ENCODE measurements at places on chromosomes 16 and 17. TPM values are rescaled to one million over a fixed set of nuclear protein-coding genes. Genes with fewer than 3 reads are reported as not detected.

The TBC1D3H gene
- not detected for total RNA-seq

DNA sequence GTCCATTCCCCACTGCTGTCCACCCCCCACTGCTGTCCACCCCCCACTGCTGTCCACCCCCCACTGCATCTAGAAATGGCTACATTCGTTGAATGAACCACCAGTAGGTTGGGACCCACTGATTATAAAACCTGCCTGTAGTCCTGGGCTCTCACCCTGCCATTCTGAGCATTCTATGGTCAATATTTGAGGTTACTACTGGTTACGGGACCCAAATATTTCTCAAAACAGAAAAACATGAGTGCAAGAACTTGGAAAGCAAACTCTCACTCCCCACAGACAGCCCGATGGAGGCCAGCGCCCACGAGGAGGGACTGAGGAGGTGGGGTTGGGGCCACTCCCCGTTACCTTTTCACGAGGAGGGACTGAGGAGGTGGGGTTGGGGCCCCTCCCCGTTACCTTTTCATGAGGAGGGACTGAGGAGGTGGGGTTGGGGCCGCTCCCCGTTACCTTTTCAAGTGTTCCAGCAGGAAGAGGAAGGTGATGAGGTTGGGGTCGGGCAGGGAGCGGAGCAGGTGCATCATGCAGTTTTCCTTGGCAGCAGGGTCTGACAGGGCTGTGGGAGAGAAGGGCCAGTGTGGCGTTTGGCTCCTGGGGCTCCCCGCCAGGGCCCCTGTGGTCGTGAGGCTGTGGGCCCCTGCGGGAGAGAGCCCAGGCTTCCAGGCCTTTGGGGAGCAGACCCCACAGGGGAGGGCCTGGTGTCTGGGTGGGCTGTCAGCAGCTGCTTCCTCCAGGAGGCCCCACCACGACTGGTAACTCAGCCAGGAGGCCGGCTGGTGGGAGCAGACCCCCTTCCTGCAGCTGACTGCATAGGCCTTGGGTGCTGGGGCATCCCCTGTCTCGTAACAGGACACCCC is 12.5 kb downstream of the TIMM22 start:
- DNase-seq = no peak

- DNase-seq = no peak
Observed at GRCh38 chr16:85250147-85250463, 137.8 kb upstream of the CIBAR2 start.

DNA sequence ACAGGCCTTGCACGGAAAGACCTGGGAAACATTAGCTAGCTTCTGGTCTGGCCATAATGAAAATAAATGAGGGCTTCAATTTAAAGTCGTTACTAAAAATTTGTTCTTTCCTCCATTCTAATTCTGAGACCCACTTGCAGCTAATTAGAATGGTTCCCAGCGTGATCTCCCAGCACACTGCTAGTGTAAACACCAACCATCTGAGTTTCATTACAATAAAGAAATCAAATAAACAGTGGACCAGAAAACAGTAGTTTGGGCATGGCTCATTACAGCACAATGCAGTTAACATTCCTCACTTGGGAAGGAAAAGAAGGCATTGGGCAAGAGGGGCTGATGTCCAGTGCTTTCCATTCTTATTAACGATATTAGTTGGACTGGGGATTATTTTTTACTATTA is 410.9 kb upstream of the SOX9 start:
- no peak for DNase-seq

DNA sequence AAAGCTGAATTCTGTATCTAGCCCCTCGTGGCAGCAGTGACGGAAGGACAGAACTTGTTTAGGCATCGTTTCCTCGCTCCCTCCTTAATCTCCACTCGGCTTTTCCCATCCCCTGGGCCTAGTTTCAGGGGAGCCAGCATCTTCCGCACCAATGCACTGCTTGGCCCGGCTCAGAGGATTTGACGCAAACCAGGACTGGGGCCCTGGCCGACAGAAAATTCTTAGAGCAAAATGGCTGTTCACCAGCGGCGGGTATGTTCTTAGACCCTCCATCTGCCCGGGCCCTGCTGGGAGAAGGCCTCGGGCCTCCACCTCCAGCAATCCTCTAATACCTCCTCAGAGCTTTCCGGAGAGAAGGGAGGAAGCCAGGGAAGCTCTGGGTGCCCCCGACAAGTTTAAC is 54.6 kb downstream of the TBC1D16 start:
- DNase-seq = no peak

DNA sequence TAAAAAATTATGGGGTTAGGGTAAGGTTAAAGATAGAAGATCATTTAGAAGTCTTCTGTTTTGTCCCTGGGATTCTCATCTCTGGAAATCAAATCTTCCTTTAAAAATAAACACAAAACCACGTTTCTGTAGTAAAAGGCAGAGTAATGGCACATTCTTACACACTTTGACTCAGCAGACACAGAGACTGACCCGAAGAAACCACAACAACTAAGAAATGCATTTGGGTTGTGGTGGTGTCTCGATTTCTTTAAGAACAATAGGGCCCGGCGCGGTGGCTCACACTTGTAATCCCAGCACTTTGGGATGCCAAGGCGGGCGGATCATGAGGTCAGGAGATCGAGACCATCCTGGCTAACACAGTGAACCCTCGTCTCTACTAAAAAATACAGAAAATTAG is 54.9 kb upstream of the MYH10 start:
- DNase-seq = no peak

- DNase-seq = no peak
Observed at GRCh38 chr16:67441907-67442306, 11.0 kb downstream of the HSD11B2 start.

DNA sequence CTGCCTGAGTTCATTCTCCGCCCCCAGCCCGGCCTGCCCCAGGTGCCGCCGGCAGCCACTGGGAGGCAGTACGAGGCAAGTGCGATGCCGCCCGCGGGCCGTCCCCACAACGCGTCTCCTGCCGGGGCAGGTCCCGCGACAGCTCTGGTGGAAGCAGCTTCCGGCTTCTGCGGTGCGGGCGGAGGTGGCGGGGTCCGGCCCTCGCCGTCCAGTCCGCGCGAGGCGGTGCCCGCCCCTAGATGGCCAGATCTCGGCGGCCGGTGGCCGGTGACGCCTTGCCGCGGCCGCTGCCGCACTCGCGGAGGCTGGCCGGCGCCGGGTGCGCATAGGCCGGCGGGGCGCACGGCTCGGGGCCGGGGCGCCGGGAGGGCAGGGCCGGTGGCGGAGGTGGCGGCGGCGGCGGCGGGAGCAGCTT is 1.8 kb downstream of the GJD3 start:
- DNase-seq = peak; percentile 64

GRCh38 chr17:62876673-62877405 is 68.7 kb upstream of the MARCHF10 start:
- DNase-seq = no peak

- DNase-seq = no peak
Observed at GRCh38 chr16:62700426-62701294, 664.4 kb upstream of the CDH8 start.

DNA sequence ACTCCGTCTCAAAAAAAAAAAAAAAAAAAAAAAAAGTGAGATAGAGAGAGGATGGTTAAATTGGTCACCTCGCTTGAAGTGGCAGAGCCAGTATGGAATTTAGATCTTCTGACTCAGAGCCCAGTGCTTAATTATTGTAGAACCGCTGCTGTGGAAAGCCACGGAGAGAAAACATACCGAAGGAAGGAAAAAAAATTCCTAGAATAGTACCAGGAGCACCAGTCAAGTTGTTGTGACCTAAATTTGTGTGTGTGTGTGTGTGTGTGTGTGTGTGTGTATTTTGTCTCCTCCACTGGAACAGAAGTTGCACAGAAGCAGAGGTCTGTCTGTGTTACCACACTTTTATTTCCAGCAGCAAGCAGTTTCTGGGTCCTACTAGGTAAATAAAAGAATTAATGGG is 10.6 kb upstream of the NUP85 start:
- no peak for DNase-seq

- DNase-seq = no peak
Observed at GRCh38 chr16:15897834-15898254, 9.4 kb upstream of the CEP20 start.

DNA sequence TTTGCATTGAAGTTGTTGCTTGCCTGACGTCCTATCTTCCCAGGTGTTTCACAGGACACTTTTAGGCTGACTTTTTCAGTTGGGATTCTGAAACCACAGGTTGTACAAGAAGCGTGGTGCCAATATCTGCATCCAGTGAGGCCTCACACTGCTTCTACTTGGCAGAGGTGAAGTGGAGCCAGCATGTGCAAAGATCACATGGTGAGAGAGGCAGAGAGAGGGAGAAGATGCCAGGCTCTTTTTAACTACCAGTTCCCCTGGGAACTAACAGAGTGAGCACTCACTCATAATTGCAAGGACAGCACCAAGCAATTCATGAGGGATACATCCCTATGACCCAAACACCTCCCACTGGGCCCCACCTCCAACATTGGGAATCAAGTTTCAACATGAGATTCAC is 5.8 kb upstream of the ABCA6 start:
- no peak for DNase-seq

GRCh38 chr16:12089492-12090150 is 113.1 kb downstream of the SNX29 start:
- no peak for DNase-seq

GRCh38 chr17:17725011-17725751 is 43.9 kb downstream of the RAI1 start:
- DNase-seq = no peak

DNA sequence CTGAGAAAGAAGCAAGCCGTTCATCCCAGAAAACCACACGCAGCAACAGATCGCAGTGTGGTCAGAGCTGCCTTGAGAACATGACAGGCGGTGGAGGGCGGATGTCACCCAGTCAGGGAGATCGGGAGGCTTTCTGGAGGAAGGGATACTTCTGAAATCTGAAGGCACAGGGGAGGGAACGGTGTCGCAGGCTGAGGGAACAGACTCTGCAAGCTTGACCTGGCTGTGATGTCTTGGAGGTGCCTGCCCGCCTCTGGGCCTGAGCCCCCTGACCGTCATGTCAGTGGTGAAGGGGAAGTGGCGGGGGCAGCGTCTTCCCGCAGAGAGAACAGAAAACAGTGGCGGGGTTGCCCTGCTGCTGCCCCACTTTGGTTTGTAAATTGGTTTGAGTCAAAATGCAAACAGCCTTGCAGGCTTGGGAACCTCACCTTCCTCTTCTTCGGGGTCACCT is 8.1 kb upstream of the ATP2A3 start:
- no peak for DNase-seq

The EVPLL gene
- 1.0 TPM for total RNA-seq

DNA sequence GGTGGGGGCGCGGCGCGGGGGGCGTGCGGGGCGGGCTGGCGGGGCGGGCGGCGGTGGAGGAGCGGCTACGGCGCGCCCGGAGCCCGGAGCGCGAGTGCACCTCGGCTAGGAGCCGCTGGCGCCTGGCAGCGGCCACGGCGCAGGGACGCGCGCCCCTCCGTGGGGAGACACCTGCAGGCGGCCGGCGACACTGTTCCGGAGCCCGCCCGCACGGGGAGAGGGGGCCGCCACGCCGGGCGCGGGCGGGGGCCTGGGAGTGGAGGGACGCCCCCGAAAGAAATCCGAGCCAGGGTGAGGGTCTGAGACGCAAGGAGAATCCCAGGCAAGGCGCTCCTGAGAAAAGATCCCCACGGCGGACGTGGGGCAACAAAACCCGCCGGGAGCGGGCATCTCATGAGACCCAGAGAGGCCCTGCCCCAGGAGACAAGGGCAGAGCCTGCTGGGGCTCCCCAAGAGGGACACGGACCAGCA is at the start of gene GSG1L:
Gene GSG1L, minus strand, starts transcription at position 124 of the 471 bp plus-strand sequence. CDS start 290 bp downstream, outside the sequence.
- DNase-seq = no peak

GRCh38 chr16:86446279-86446678 is 64.0 kb upstream of the FOXF1 start:
- DNase-seq = no peak

GRCh38 chr17:73933871-73934270 is 269.6 kb upstream of the RPL38 start:
- DNase-seq = no peak

The HAP1 gene
- 0.05 TPM for total RNA-seq

The BAIAP3 gene
- total RNA-seq = 2.3 TPM

DNA sequence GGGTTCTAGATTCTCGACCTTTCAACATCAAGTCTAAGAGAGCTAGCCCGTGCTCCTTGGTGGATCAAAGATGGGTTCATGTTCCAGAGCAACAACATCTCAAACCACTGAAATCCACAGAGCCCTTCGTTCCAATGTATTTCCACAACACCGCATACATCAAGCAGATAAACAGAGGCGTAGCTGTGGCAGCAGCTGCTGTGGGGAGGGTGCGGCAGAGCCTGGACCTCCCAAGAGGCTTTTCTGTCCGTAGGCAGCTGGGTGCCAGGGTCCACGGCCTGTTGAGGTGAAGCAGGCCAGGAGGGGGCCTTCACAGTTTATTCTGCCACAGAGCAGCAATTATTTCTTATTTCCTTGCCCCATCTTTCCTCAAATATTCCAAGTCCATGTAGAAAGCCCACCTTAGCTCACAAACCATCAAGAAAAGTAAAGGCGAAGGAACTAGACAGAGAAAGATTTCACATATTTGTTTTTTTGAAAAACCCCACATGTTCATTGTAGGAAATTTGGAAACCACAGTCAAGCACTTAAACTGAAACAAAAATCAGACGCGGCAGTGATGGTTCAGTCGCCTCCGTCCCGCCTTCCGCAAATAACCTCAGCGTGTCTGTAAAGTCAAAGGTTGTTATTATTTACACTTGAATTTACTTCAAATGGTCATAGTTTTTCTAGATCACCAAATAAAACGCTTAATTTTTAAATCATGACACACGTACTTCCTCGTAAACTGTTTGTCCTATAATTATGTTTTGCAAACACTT is 144.6 kb upstream of the FOXF1 start:
- no peak for DNase-seq

The NTN1 gene
- 0.14 TPM for total RNA-seq

The NR1D1 gene
- 2.3 TPM for total RNA-seq

GRCh38 chr17:39318636-39319035 is 82.8 kb downstream of the FBXL20 start:
- no peak for DNase-seq

DNA sequence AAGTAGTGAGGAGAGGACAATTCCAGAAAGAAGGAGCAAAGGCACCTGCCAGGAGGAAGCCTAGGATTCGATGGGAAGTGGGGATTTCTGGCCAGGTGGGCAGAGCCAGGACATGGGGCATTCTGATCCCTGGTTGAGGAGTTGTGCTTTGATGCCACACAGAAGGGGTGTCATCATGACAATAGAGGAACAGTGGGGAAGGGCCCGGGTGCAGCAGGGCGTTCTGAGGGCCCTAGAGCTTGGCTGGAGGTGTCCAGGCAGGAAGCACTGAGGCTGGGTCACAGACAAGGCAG is 4.3 kb downstream of the EVPLL start:
- DNase-seq = no peak

The CDH5 gene
- 21.9 TPM for total RNA-seq

GRCh38 chr17:72671016-72671415 is 421.5 kb downstream of the SLC39A11 start:
- DNase-seq = no peak

Measured in liver (tissue), 10 donors.